ENCODE measurements at places on chromosomes 12 and 14.

- no peak for DNase-seq
Measured at GRCh38 chr12:87756721-87757120, 272.5 kb downstream of the C12orf50 start.

DNA sequence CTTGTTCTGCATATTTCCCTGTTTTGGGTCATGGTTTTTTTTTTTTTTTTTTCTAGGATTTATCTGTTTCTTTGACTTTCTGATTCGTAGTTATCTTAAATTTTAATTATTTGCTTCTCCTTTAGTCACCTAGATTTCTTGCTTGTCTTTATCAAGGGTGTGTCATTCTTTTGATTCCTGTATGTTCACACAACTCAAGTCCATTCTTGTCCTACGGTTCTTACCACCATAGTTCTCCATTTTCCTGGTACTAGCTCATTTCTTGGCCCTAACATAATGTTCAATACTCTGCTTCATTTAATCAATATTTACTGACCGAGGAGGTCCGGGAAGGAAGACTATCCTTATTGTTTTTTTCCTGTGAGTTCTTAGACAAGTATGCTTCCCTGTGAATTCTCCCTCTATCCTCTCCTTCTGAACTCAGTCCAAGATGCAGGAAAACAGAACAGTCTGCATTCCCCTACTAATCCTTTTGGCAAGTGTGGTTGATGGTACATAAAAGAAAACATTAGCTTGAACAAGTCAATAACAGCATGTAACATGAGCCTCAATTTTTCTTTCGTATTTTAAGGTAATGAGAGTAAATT, 1346.4 kb upstream of the SEL1L start:
- DNase-seq: no peak

DNA sequence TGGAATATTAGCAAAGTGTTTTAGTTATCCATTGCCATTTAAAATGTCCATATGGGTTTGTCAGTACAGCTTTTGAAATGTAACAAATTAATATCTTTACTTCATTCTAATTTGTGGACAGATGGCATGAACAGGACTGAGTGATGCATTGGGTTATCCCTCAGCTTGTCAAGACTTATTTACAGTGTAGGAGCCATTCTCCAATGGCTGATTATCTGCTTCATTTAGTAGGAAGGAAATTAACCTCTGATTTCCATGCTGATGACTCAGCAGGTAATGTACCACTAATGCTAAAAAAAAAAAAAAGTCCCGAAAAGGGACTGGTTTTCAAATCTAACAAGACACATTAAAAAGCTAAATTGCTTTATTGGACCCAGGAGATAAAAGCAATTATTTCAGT, 1149.0 kb upstream of the USP15 start:
- no peak for DNase-seq

- no peak for DNase-seq
Measured at GRCh38 chr14:104876251-104876699, 11.2 kb downstream of the CEP170B start.

DNA sequence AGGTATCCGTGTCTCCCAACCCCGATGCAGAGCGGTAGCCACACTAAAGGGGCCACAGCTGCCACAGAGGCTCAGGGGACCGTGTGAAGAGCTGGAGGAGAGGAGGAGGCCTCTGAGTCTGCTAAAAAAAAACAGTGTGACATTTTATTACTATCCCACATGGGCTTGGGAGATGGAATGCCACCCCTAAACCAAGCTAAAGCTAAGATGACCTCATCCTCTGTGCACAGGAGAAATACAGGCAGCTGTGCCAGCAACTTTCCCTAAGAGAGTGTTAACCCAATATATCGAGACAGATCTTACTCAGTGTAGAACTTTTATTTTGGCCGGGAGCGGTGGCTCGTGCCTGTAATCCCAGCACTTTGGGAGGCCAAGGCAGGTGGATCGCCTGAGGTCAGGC, 18.0 kb downstream of the BCL2L14 start:
- no peak for DNase-seq

- DNase-seq: no peak
Measured at GRCh38 chr14:32265584-32265983, 62.5 kb upstream of the RNU6-8 start.

Measured in progenitor cell of endocrine pancreas (in vitro differentiated cells).